Astrocyte of the spinal cord (primary cell): ENCODE measurements at places on chromosomes 5 and 9.

GRCh38 chr9:126872516-126872915 lies 12.1 kb downstream of the ZBTB34 start:
- DNase-seq, result no peak

DNA sequence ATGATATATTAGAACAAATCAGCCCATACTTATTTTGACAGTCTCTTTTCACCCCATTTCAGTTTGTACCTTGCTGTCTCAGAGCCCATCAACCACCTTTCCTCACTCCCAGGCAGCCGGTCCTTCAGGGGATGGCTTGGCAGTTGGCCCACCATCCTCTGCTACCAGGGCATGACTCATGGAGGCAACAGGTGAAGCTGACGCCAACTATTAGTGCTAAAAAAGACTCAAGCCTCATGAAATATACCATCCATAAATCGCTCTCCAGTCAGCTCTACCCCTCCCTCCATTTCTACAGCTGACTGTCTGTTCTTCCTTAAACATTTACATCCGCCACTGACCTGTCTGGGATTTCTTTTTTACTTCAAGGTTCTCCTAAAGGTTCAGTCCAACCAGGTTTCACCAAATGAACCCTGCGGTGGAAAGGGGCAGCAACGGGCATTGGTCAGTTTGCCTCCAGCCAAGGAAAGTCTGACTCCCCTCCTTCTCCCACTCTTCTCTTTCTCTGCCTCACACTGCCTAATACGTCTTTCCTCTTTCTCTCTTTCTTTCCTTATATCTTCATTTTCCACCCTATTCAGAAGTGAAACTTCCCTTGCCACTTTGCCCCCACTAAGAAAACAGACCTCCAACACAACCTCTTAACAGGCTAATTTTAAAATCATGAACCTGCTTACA lies 439.1 kb downstream of the RAB3C start:
- DNase-seq, result no peak

GRCh38 chr9:115913696-115914095 lies 239.9 kb upstream of the PAPPA start:
- peak; percentile 39 for DNase-seq

DNA sequence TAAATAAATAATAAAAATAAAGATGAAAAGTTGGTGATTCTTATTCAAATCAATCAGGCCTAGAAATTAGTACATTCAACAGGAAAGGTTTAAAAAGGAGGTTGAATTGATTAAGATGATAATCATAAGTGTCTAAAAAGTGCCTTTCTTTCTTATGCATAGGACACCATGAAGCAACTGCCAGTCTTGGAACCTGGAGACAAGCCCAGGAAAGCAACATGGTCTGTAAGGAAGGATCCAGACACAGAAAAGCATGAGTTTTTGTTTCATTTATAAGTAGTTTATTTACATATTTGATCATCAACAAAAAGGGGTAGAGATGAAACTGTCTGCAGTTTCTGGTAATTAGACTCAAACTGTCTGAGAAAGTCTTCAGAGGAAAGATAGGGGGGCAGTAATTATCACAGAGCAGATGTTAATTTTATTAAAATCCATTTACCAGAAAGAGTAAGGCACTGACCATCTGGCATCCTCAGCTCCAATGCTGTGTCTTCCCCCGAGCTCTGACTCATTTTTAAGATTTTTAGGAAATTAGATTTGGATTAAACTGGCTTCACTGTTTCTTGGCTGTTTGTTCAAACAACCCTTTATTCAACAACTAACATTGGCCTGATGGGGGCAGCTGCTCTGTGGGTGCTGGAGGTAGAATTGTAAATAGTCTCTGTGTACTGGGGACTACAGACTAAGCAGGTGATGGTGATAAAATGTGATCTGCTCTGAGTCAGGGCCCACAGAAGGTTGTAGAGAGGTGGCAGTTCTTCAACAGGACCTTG lies 2.7 kb downstream of the RABEPK start:
- no peak for DNase-seq

GRCh38 chr9:69549310-69550202 lies 122.6 kb downstream of the APBA1 start:
- DNase-seq, result peak; percentile 57

GRCh38 chr5:35112300-35112699 lies 64.6 kb upstream of the AGXT2 start:
- DNase-seq, result no peak

GRCh38 chr5:87421307-87421706 lies 8.6 kb upstream of the CCNH start:
- DNase-seq, result no peak

DNA sequence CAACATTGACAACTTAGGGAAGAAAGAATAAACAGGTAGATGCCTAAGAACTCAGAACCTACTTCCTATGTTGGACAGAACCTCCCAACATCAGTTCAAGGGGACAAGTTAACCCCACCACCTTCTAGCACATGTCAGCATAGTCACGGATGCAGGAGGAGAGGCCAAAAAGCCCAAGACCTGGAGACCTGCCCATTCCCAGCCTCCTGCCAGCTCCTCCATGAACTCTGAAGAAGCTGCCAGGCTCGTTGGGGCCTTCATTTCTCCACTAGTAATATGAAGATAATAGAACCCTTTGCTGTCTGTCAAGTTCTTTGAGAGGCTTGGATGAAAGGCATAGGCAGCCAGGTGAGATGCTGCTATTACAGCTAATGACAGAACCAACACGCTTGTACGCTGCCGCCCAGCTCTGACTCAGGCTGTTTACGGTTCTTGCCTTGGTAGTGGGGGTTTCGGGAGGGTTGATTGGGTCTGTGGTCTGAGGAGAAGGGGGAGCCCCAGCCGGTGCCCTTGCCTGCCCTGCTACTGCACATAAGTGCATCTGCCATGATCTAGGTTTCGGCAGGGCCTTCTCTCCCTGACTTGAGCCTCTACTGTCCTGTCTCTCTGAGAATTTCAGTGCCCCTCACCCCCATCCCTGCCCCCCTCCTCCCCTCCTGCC lies 82.2 kb downstream of the NRG2 start:
- DNase-seq, result no peak

GRCh38 chr5:75214928-75215327 lies 21.8 kb downstream of the ANKRD31 start:
- DNase-seq, result no peak

GRCh38 chr5:96566833-96567587 lies 95.2 kb upstream of the CAST start:
- peak; percentile 67 for DNase-seq

DNA sequence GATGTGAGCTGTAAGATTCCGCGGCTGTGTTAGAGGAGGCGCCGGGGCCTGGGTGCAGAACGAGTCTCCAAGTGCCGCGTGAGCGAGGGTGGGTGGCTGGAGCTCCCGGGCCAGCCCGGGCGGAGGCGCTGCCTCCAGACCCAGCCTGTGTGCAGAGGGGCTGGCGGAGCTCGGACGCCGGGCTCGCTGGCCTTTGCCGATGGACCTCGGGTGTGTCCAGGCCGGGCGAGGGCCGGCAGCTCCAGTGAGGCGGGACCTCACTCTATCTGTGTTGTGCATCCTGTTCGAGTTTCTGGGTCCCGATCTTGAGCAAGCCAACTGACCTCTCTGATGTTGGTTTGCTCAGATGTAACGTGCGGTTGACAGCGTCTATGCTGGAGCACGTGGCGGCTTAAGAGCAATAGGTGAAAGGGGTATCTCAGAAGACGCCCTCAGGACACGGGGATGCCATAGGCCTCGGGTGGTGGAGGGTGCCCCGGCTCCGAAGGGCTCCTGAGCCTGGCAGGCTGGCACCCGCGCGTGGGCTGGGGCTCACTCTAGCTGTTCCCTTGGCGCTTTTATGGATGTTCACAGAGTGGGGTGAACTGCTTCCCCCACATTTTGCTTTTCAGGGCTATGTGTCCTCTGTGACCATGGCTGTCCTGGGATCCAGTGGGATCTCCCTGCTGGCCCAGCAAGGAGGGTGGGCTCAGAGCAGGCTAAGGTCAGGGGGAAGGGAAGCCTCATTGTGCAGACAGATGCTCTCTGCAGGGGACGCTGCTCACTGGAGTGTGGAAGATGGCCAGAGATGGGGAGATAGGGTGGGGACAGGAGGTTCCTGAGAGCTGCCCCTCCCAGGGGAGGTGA lies 69.8 kb downstream of the MRPL36 start:
- no peak for DNase-seq

GRCh38 chr5:99019254-99019653 lies 90.4 kb upstream of the CHD1 start:
- DNase-seq, result no peak

DNA sequence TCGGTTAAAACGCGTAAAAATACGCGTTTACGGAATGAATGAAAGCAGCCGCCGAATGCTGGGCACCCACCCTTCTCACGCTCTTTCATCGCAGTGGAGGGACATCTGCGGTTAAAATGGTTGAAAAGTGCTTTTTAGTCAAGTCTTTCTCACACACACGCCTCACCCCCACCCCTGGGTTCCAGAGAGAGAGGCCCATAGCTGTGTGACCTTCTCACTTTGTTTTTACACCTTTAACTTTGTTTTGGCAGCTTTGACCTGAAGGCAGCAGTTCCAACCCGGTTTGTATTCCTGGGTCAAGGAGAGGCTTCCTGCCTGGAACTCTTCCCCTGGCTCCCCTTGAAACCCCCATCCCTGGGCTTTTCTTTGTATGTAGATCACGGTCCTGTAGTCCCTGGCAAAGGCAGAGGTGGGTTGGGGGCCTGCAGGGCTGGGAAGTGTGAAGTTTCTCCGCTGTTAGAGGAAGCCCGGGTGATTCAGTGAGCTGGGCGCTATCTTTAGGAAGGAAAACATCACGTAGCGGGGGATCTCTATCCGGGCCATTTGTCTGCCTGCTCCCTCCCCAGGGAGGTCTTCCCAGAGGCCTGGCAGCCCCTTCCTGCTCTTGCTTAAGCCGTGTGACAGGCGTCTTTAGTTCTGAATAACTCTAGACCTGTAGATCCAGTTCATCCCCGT lies 29.6 kb downstream of the SPRY4 start:
- peak; percentile 35 for DNase-seq

- DNase-seq, result peak; percentile 50
These were observed 21.0 kb upstream of the ERAP2 start for GRCh38 chr5:96855031-96855872.

GRCh38 chr9:104842698-104843097 lies 78.8 kb downstream of the NIPSNAP3B start:
- no peak for DNase-seq

GRCh38 chr9:136306211-136307208 lies 2.6 kb upstream of the CCDC187 start:
- no peak for DNase-seq

GRCh38 chr9:83147315-83148149 lies 84.6 kb upstream of the RASEF start:
- DNase-seq, result no peak

- no peak for DNase-seq
These were observed 28.3 kb upstream of the APC start for GRCh38 chr5:112709416-112709815.

DNA sequence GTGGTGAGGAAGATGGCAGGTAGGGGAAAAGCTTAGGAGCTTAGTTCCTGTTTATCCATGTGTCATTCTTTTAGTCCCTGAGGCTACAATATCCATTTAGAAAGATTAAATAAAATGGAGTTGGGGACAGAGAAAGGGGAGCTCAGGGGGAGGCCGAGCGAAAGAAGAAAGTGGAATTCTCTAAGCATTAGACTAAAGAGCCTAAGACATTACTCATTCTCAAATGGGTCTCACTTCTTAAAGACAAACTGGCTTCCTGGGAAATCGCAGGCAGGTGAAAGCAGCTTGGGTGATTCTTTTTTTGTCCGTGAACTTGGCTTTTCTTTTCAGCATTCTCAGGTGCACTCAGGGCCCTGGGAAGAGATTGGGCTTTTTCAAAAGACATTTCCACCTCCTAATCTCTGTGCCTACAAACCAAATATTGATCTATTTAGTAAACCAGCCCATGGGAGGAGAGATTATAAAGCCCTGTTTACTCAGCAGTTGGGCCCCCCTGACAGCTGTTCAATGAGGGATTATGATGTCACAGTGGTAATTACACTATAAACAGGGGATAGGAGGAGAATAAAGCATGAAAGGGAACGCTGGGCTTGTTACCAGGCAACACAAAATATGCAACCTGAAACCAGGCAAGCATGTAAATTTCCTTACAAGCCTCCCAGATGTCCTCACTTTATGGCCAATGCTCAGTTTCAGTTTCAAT lies 584.0 kb downstream of the ACTL7B start:
- peak; percentile 89 for DNase-seq

DNA sequence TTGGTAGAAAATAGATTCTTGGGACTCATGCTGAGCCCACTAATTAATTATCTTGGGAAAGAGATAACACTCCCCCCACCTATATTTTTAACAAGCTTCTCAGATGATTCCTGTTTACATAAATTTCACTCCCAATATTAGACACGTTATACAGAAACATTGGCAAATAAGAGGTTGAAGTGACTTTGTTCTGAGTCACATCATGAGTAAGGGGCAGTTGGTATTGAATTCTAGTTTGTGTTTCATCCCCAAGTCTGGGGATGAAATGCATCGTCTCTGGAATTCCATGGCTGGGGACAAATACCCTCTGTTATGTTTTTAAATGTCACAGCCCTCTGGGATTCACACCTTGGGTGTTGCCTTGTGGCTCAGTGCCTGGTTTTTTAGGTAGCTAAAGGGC lies 41.0 kb downstream of the BASP1 start:
- DNase-seq, result peak; percentile 49

- DNase-seq, result no peak
These were observed 110.3 kb upstream of the PTCH1 start for GRCh38 chr9:95626885-95627558.

- no peak for DNase-seq
These were observed 58.5 kb downstream of the BRINP1 start for GRCh38 chr9:119310741-119311140.
